ENCODE measurements at places on chromosomes 7 and 10. TPM values are rescaled to one million over a fixed set of nuclear protein-coding genes. Genes with fewer than 3 reads are reported as not detected.

GRCh38 chr7:129644634-129645230, 33.2 kb downstream of the NRF1 start:
- peak; percentile 77 for DNase-seq

DNA sequence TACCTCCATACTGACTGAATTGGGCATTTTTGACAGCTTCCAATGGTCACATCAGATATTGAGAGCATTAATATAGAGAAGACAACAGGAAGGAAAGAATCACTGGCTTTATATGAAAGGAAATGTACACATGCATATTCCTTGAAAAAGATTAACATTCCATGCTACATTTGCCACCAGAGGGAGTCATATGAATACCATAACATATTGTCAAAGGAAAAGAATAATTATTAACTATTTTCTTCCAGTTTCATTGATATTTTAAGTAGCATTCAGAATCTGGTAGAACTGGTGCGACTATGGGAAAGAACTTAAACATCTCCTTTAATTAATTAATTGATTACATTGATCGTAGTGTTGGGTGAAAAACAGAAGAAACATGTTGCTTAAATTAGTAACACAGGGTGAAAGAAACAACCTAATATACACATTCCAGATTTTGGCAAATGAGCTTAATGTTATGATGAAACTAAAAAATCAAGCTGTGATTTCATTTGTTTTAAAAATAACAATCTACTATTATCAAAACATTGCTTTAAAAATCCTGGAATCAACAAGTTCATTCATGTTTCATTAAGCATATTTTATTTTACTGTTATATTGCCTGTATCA, 71.5 kb downstream of the GPR85 start:
- peak; percentile 15 for DNase-seq

The TAS2R5 gene
- 0.43 TPM for total RNA-seq

- no peak for DNase-seq
Measured at GRCh38 chr7:113141803-113142202, 23.4 kb upstream of the SMIM30 start.

The MLXIPL gene
- 17.4 TPM for total RNA-seq

GRCh38 chr10:76667408-76668370, 969.9 kb downstream of the KCNMA1 start:
- no peak for DNase-seq

- DNase-seq = no peak
Measured at GRCh38 chr10:25465582-25466372, 291.0 kb downstream of the GPR158 start.

GRCh38 chr10:3445648-3446047, 273.1 kb upstream of the PITRM1 start:
- no peak for DNase-seq

The CYP26C1 gene
- 0.13 TPM for total RNA-seq

DNA sequence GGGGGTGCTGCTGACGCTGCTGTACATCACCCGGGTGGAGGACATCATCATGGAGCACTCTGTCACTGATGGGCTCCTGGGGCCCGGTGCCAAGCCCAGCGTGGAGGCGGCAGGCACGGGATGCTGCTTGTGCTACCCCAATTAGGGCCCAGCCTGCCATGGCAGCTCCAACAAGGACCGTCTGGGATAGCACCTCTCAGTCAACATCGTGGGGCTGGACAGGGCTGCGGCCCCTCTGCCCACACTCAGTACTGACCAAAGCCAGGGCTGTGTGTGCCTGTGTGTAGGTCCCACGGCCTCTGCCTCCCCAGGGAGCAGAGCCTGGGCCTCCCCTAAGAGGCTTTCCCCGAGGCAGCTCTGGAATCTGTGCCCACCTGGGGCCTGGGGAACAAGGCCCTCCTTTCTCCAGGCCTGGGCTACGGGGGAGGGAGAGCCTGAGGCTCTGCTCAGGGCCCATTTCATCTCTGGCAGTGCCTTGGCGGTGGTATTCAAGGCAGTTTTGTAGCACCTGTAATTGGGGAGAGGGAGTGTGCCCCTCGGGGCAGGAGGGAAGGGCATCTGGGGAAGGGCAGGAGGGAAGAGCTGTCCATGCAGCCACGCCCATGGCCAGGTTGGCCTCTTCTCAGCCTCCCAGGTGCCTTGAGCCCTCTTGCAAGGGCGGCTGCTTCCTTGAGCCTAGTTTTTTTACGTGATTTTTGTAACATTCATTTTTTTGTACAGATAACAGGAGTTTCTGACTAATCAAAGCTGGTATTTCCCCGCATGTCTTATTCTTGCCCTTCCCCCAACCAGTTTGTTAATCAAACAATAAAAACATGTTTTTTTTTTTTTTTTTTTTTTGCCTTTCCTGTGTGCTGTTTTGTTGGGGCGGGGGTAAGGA, 55.8 kb downstream of the TSPAN15 start:
- DNase-seq = no peak

The IRF5 gene
- total RNA-seq = not detected

GRCh38 chr10:77072836-77073662, 564.6 kb downstream of the KCNMA1 start:
- DNase-seq = no peak

DNA sequence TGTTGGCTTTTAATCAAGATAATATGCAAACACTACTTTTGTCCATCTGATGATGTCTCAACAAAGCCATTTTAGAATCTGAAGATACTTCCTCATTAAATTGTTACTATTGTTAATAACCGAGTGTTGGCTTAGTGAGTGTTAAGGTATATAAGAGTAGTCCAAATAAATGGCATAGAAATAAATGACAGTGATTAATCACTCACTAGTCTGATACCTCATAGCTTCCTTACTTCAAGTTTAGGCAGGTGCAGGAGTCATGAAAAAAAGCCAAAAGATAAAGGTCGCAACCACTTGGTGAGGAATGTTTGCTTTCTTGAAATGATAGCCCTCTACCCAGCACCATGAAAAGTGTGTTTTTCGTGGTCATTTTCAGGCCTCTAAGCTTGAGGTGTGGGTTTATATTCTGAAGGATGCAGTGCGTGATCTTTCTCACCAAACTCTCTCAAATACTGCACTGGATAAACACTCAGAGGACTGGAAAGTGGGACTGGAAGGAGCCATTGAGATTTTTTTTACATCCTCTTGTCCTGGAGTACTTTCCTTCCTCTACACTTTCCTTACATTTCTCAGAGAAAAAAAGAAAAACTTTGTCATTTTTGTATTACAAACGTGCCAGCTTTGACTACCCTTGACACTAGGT, 138.1 kb downstream of the KIAA1217 start:
- no peak for DNase-seq

DNA sequence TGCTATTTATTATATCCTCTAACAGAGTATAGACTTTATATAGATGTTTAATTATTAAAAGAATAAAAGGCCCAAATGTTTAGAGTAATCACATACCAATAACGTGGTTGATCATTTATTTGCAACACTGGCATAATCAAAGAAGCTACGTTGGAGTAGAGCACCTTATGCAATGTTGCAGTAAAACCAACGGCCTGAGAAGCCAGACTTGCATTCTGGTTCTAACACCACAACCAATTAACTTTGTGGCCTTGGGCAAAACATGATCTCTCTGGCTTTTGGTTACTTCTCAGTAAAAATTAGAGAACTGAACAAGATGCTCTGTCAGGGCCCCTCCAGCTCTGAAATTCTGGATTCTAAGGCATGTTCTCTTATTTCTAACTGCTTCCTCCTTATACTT, 476.2 kb downstream of the GRM8 start:
- no peak for DNase-seq

The NUDT13 gene
- 2.0 TPM for total RNA-seq

- DNase-seq = peak; percentile 52
Measured at GRCh38 chr10:129122846-129123245, 344.2 kb upstream of the MGMT start.

The COBL gene
- not detected for total RNA-seq

The MAP3K8 gene
- 4.5 TPM for total RNA-seq

- DNase-seq = no peak
Measured at GRCh38 chr7:99839287-99840021, 11.6 kb downstream of the CYP3A43 start.

GRCh38 chr10:50593523-50594376, 30.0 kb downstream of the SGMS1 start:
- peak; percentile 35 for DNase-seq

- no peak for DNase-seq
Measured at GRCh38 chr10:49089557-49090188, 25.6 kb downstream of the VSTM4 start.

DNA sequence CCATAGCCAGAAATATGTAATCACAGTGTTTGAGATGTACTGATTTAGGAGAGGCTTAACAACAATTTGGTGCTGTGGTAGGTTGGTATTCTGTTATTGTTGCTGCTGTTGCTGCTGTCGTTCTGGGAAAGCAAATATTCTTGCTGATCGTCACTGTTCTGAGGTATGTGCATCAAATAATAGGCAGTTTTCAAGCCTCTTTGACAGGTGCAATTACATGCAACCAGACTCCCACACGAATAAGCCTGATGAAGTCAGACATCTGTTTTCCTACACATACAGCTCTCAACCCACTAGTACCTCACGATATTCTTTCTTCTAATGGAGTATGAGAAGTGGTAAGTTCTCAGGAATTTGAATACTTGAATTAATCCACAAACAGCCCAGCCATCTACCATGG, 46.7 kb upstream of the NRG3 start:
- no peak for DNase-seq

The GSDME gene
- total RNA-seq = 3.0 TPM

DNA sequence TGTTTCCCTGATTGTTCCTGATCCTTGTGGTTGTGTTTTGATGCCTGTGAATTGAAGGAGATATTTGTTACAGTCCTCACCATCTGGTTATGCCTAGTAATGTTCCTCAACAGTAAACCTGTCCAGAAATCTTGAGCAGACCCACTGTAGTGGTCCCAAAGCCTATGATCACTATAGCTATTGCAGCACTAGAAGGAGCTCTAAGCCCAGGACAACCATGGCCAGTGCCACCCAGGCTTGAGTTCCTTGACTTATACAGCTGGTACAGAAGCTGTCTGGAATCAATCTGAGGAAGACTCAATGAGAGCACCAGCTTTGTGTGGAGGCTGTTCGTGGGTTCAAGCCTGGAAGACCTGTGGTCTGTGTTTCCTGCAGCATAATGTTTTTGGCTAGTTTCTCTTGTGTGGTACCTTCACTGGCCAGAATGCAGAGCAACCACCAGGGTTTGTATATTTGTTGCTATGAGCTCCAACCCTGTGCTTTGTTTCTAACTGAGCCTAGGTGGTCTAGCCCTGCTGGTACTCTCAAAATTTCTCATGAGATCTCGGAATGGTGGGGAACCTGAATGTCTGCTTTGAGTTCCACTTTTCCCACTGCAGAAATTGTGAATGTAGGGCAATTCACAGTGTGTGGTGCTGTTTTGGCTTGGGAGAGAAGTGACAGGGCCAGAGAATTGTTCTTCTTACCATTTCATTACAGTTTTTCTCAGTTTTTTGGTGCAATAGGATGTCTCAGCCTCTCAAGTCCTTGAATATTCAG, 355.2 kb downstream of the SUGCT start:
- no peak for DNase-seq

DNA sequence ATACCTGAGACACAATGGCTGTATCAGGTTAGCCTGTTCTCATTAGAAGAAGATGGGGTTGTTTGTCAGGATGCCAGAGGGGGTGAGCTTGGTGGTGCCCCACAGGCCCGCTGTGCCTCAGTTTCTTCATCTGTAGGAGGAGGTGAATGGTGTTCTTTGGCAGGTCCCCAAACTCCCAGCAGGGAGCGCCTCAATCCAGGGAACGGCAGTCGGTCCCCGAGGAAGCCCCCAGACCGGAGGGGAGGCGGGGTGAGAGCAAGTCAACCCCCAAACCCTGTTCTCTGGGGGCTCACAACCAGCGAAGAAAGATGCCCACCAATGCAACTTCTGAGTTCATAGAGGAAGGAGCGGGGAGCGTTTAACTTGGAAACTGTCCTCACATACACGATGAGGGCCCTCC, 16.0 kb downstream of the C10orf105 start:
- no peak for DNase-seq

GRCh38 chr7:46999866-47000265, 582.0 kb downstream of the TNS3 start:
- DNase-seq = no peak

DNA sequence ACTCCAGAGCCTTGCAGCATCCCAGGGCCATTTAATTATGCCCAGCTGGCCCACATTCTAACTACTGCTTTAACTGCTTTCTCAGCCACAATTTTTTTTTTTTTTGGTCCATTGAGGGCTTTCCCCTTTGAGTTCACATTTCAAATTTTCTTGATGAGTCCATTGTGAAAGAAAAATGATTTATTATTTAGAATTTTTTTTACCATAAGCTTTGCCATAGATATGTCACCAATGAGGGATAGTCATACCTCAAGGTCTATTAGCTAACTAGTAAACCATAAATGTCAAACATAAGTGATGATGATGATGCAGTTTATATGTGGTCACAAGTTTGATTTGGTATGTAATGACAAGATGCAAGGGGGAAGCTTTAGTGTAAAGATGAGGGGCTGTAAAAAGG, 282.9 kb downstream of the BICC1 start:
- no peak for DNase-seq

GRCh38 chr7:159136013-159136412, 8.7 kb downstream of the VIPR2 start:
- DNase-seq = no peak

- DNase-seq = no peak
Measured at GRCh38 chr7:87920578-87920977, 13.5 kb upstream of the ADAM22 start.

The CCM2 gene
- 35.2 TPM for total RNA-seq

The KCP gene
- not detected for total RNA-seq

The DPP6 gene
- not detected for total RNA-seq

DNA sequence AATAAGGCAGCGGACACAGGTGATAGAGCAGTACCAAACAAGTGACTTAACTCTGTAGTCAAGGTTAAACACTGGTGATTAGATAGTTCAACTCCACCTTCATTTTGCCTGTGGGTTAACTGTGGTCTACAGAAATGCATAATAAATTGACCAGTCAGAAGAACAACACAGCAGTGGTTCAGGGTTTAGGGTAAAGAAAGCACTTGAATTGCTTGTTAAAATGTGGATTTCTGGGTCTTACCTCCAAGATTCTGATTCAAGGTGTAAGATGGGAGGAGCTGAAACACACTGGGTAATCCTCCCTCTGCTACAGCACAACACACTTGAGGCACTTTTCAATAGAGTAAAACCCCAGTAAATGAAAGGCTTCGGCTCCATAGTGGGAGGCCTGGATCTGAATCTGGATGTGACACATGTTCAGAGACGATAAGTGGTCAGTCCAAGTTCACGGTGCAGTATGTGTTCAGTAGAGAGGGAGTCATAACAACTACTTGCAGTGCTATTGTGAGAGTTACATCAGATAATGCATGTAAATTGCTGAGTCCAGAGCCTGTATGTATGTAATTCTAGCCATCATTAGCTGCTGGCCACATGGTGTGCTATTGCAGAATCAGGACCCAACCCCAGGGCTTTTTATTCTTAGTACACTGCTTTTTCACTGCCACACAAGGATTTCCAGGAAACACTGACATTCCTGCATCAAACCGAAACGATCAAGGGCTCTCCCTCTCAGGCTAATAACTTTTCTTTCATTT, 141.7 kb downstream of the SORCS1 start:
- peak; percentile 45 for DNase-seq

- DNase-seq = no peak
Measured at GRCh38 chr7:12731214-12731656, 43.8 kb downstream of the ARL4A start.

GRCh38 chr10:44388641-44389040, 3.7 kb upstream of the CXCL12 start:
- DNase-seq = no peak

The TEX47 gene
- not detected for total RNA-seq

GRCh38 chr7:48742079-48742798, 182.1 kb upstream of the CDC14C start:
- DNase-seq = peak; percentile 10
